PC-3 (cell line): ENCODE measurements at places on chromosomes 1 and 21. TPM values are rescaled to one million over a fixed set of nuclear protein-coding genes. Genes with fewer than 3 reads are reported as not detected.

DNA sequence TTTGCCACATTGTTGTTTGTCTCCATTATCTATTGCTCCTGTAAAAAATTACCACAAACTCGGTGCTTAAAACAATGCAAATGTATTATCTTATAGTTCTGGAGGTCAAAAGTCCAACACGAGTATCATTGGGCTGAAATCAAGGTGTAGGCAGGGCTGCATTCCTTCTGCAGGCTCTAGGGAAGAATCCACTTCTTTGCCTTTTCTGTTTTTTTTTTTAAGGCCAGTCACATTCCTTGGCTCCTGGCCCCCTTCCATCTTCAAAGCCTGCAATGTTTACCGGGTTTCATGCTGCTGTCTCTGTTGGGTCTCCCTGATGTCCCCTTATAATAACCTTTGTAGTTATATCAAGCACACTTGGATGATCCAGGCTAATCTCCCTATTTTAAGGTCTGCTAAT is 212.7 kb downstream of the PTBP2 start:
- DNase-seq, result no peak

DNA sequence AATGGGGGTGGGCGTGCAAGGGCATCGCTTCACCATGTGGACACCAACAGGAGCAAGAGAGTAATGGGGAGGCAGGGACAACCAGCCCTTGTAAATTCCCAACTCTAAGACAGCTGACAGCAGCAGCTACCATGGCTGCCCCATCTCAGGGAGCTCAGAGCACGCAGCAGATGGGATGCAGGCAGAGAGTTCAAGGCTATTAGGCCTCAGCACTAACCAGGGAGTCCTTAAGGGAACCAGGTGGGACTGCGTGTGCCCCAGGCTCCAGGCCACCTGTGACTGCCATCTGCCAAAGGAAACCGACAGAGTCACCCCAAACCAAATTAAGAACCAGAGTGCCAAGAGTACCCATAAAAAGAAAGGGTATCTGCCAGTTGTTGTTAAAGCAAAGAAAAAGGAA is 33.7 kb upstream of the PRDM2 start:
- DNase-seq, result no peak

DNA sequence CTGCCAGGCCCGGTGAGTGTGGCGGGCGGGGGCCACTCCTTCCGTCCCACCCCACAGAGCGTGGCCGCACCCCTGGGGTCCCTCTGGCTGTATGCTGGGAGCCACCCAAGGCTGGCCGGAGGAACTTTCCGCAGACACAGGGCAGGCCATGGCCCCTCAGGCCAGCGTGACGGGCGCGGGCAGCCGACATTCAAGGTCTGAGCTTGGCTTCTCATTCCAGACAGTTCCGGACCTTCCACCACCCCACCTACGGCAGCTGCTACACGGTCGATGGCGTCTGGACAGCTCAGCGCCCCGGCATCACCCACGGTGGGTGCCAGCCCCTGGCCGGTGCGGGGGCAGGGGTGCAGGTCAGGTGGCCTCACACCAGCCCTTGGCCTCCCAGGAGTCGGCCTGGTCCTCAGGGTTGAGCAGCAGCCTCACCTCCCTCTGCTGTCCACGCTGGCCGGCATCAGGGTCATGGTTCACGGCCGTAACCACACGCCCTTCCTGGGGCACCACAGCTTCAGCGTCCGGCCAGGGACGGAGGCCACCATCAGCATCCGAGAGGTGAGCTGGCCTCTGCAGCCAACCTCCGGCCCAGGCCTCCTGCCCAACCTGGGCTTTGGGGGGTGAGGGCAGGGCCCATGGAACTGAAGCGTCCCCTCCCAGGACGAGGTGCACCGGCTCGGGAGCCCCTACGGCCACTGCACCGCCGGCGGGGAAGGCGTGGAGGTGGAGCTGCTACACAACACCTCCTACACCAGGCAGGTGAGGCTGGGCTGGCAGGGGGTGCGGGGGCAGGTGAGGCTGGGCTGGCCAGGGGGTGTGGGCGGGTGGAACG is 7.3 kb downstream of the SCNN1D start:
- no peak for DNase-seq

DNA sequence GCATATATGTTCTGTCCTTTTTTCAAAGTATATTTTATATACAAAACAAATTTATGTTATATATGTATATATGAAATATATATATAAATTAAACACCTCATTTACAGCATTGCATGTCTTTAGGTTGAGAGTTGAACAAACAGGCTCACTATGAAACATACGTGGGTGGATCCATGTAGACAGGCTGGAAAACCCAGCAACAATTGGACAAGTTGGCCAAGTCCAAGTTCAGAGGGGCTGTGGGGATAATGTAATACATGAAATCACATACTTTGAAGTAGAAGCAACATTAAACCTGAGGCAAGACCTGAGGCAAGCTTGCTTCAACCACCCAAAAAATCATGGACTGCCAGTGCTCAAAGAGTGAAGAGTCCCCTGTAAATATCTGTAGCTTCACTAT is 39.7 kb downstream of the KCNJ6 start:
- DNase-seq, result no peak

- DNase-seq, result peak; percentile 87
Observed at GRCh38 chr1:218620956-218621355, 275.8 kb downstream of the TGFB2 start.

DNA sequence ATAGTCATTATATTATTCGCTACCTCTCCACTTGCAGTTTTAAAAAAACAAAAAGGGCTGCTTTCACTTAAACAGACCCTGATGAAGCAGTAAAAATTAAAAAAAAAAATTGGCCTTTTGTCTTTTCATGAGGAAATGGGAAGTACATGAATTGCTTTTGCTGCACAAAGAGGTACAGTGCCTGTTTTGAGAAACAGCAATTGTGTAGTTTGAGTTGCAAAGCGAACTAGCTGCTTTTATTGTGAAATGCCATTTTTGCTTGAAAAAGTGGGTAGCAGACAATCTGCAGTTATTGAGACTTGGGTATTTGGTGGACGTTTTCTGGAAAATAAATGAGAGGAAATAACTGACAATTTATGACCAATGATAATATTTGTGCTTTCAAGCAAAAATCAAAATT is 7.0 kb downstream of the DIP2A start:
- DNase-seq, result no peak

DNA sequence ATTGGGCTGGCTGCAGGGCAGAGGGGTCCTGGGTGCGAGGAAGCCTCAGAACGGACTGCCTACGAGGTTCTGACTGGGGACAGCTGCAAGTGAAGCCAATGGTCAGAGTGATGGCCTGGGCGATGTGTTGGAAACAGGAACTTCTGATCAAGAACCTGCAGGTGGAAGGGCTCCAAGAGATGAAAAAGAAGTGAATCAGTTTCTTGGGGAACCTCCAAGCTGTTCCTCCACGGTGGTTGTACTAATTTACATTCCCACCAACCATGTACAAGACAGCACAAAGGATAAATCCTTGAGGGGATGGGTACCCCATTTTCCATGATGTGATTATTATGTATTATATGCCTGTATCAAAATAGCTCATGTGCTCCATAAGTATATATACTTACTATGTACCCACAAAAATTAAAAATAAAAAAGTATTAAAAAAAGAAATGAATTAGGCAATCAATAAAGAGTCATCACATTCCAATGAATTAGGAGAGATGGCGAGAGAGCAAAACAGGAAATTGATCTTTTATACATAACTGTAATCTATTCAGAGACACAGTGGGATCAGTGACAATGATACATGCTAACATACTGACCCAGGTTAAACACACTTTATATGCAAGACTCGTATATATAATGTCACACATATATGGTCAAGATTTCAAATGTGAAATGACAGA is 58.1 kb downstream of the PTPN14 start:
- DNase-seq, result no peak

DNA sequence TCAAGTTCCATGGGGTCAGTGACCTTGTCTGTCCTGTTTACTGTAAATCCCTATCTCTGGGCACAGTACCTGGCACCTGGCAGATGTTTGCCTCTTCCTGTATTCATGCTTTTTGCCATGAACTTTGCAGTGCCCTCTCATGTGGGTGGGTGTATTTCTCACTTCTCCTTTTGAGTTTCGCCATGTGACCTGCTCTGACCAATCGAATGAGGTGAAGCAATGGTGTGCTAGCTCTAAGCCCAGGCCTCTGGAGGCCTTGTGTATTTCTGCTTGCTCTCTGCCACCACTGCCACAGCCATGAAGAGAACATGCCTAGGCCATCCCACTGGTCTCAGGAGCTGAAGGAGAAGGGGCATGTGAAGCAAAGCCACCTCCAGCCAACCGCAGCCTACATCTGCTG is 185.5 kb upstream of the ZC3H12A start:
- DNase-seq, result no peak

DNA sequence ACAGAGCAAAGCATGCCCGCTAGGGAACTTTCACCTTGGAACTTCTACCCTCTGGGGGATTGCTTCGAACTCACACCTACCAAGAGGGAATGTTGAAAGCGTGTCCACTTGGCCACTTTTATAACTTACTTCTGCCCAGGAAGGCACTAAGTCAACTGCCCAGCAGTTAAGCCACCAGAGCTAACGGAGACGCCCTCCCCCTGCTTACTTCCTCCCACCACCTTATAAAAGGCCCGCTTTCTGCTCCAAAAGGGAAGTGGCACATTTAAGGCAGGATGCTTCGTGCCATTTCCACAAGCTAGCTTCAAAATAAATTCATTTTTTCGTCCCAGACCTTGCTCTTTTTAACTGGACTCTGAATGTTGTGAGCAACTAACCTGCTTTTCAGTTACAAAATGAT is 3.2 kb upstream of the AK2 start:
- DNase-seq, result no peak

Gene ORC1
- total RNA-seq, result 23.7 and 28.9 TPM in 2 replicates

Gene HES3
- total RNA-seq, result not detected in 2 replicates

Gene LDLRAD1
- not detected in 2 replicates for total RNA-seq

Gene TOMM20
- total RNA-seq, result 45.2 and 48.0 TPM in 2 replicates
